ENCODE measurements at places on chromosomes 12 and 14.

- no peak for DNase-seq
Observed at GRCh38 chr12:21571046-21571445, 33.6 kb downstream of the GYS2 start.

- DNase-seq: no peak
Observed at GRCh38 chr12:66409195-66409871, 107.0 kb downstream of the HELB start.

GRCh38 chr14:61876362-61877034, 114.3 kb downstream of the SNAPC1 start:
- DNase-seq: no peak

DNA sequence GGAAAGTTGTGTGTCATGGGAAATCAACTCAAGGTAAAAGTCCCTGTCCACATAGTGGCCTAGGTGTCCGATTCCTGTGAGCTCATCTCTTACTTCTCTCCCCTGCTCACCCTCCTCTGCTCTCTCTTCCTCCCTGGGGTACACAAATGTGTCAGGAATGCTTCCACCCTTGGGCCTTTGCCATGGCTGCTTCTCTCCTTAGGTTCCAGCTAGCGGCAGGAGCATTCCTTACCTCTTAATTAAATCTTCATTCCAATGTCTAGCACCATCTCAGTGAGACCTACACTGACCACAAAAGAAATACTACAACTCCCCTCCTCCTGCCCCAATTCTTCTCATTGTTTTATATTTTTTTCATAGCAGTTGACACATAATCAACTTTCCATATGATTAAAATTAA, 298.6 kb downstream of the PDZRN4 start:
- DNase-seq: no peak

GRCh38 chr12:10205220-10205807, 7.4 kb upstream of the GABARAPL1 start:
- no peak for DNase-seq

DNA sequence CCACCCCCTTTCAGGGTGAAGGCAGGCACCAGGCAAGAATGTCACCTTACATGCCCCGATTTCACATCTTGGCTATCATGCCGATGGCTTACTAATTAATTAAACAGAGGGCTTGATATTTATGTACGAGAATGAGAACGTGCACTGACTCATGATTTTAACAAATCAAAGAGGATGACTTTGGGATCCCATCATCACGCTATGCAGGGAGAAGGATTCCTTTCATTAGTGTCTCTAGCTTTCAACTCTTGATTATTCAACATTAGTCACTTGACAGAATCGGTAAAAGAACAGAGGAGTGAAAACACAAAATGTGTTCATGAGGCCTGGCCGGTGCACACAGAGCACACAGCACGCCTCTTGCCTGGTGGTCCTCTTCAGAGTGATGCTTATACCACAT, 80.6 kb downstream of the PRKAB1 start:
- no peak for DNase-seq

- DNase-seq: no peak
Observed at GRCh38 chr14:103512701-103513611, 9.7 kb downstream of the CKB start.

- DNase-seq: no peak
Observed at GRCh38 chr12:15977999-15978951, 67.1 kb downstream of the DERA start.

All from stimulated activated CD8-positive, alpha-beta memory T cell treated with anti-CD3 and anti-CD28 coated beads, Interleukin-7, amount 100 ng/mL, for 1 hour (primary cell).